Fibroblast of villous mesenchyme (primary cell): ENCODE measurements at places on chromosomes 5 and 9. TPM values are rescaled to one million over a fixed set of nuclear protein-coding genes. Genes with fewer than 3 reads are reported as not detected.

The TLE1 gene
- total RNA-seq, result 33.5 and 39.3 TPM in 2 replicates

The DCTN4 gene
- total RNA-seq, result 48.3 and 66.1 TPM in 2 replicates

The PPP2R2B gene
- total RNA-seq, result under 0.01 and 2.2 TPM in 2 replicates

The BAAT gene
- total RNA-seq, result under 0.01 TPM in 1 of 2 replicates, not detected in the other

The TRIM36 gene
- 0.97 and 2.2 TPM in 2 replicates for total RNA-seq

The GABRG2 gene
- under 0.01 TPM in 2 replicates for total RNA-seq

The RNF183 gene
- total RNA-seq, result not detected in 2 replicates
